HT1080 (cell line): ENCODE measurements at places on chromosomes 7 and 10.

GRCh38 chr7:75906991-75907667 lies 7.8 kb upstream of the POR start:
- DNase-seq: no peak

GRCh38 chr10:127449490-127449889 lies 99.6 kb upstream of the NPS start:
- no peak for DNase-seq

GRCh38 chr10:43131906-43132305 lies 6.3 kb upstream of the CSGALNACT2 start:
- no peak for DNase-seq

DNA sequence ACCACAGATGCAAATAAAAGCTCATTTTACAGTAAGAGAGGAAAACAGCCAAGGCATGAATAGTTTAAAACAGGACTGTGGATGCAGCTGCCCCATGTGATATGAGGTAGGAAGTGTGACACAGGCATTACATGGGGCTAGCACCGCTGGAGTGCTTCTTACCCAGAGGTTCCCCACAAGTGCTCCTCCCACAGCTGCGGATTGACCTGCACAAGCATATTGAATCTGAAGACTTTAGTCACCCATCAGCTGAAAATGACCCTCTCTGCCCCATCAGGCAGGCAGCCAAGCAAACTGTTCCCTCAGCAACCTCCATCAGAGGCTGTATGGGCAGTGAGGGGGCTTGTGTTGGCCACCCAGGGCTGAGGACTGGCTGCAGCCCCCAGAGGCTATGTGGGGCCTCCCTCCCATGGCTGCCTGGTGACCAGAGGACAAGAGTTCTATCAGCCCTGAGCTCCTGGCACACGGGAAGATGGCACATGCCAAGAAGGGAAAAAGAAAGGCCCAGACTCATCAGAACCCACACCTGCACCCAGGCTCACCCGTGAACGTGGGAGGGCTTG lies 98.7 kb downstream of the TCERG1L start:
- no peak for DNase-seq

DNA sequence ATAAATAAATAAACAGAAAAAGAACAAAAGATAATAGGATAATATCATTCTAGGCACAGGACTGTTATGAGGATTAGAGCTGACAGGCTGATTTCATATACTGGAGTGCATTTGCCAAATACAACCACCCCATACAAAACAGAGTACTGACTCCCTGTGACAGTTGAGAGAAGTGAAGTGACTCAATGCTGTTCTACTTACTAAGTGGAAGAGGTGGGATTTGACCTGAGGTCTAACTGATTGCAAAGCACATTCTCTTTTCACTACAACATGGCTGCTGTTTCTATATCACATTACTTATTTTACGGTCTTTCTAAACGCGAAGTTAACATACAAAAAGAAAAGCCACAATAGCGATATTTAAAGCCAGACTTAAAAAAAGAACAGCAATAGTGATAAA lies 51.4 kb downstream of the ITGB1 start:
- no peak for DNase-seq

DNA sequence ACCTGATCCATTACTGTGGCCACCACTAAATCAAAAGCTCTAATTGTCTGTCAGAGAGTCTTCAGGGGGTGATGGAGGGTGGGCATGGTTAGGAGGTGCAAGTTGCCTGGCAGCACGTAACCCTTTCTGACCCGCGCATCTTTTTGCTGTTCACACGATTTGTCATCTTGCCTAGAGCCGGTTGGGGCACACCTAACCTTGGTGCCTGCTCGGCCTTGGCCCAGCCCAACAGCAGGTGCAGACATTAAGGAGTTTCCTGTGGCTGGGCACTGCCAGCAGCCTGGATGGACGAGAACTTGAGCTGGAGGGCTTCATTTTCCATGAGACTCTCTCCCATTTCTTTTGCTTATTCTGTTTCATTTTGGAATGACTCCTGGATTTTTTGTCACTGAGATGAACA lies 41.0 kb upstream of the PTF1A start:
- DNase-seq: no peak

DNA sequence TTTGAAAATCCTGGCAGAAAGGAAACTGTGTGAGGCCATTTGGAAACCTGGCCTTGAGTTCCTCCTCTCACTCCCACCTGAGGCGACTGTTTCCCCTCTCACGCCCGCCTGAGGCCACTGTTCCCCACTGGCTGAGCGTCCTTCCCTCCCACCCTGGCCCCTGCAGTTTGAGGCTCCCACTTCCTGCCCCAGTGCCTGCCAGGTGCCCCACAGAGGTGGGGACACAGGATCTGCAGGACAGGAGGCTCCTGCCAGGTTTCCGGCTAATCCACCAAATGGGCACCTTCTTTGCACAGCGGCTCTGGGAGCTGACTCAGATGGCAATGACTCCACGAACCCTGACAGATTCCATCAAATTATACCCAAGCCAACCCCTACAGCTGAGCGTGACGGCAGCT lies 24.3 kb upstream of the LARP4B start:
- no peak for DNase-seq

DNA sequence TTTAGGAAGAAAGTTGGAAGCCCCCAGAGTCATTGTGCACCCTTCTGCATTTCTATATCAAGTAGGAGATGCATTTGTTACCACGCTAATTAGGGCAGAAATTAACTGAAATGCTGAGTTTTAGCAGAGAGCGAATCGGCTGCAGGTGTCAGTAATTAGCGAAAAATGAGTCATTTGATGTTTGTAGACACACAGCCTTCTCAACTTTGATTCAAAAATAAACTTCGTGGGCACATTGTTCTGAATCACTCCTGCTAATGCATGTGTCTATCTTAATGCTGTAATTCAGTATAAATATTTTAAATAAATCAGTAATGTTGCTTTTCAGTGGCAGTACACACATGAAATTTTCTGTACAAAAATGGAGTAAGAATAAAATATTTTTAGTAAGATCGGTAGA lies 109.5 kb upstream of the CARD11 start:
- DNase-seq: no peak

DNA sequence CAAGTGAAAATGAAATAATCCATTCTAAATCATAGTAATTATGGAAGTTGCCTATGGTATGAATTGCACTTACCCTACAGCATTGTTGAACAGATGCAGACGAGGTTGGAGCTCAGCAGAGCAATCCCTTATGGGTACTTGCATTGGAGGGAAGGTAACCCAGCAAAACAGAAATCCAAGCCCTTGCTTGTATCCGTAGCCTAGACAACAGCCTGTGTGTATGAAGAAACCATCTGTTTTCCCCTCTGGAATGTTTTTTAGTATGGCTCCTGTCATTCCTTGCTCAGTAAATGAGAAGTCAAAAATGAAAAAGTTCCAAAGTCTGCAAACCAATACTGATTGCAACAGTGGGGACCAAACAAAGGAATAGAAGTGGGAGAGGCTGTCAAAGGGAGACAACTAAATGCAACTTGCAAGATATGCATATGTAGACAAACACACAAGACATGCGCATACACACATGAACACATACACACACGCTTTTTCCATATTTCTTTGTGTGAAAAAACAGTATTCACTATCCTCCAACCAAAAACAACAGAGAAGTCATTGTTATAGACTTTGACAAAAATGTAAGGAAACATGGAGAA lies 260.8 kb downstream of the DYNC1I1 start:
- no peak for DNase-seq

- no peak for DNase-seq
These were observed 57.4 kb downstream of the NHLRC2 start for GRCh38 chr10:113911839-113912238.

GRCh38 chr10:101322266-101323108 lies 31.5 kb upstream of the BTRC start:
- DNase-seq: no peak

GRCh38 chr7:66779669-66780409 lies 39.3 kb downstream of the RABGEF1 start:
- DNase-seq: peak; percentile 58

- DNase-seq: peak; percentile 3
These were observed 64.9 kb downstream of the PRKG1 start for GRCh38 chr10:51139176-51139575.

- DNase-seq: no peak
These were observed 1.3 kb upstream of the CUEDC2 start for GRCh38 chr10:102433619-102434046.

DNA sequence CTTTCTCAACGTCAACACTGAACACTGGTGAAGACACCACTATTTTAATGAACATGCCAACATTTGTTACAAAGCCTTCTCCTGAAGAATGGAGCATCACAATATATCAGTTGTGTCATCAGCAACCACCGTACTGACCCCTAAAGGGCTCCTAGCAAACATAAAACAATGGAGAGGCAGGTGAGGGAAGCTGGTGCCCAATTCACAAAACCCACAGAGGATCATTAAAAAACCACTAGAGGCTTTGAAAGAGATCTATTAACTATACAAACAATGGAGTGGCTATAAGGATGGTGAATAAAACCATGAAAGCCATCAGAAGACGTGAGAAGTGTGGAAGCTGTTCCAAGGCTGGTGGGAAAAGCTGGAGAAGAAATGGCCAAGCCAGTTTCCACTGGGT lies 150.8 kb downstream of the FAM107B start:
- DNase-seq: no peak

GRCh38 chr10:77090381-77091356 lies 546.9 kb downstream of the KCNMA1 start:
- DNase-seq: no peak

GRCh38 chr7:90720984-90721760 lies 125.1 kb downstream of the CDK14 start:
- peak; percentile 39 for DNase-seq
